ENCODE measurements at places on chromosomes 4 and X.

DNA sequence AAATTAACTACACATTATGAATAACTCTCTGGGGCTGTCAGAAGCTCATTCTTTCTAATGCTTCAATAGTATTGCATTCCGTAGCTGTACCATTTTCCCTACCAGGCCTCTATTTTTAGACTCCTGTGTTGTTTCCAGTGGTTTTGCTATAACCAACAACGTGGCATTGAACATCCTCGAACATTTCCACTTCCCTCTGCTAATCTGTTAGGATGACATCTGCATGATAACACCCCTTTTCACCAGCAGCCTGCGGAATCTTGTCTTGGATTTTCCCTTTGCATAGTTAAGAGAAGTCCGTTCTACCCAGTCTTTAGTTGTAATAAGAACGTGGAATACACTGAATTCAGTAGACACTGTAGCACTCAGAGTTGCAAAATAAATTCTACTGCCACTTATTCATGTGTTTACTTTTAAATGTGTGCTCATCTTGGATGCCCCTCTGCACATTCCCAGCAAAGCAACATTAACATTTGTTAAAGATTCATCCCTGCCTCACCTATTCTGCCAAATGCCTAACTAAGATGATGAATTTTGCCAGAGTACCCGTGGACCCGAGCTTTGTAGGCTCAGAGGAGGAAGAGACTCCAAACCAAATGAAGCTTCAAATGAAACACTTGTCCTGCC is 55.6 kb downstream of the SEL1L3 start:
- DNase-seq = no peak

DNA sequence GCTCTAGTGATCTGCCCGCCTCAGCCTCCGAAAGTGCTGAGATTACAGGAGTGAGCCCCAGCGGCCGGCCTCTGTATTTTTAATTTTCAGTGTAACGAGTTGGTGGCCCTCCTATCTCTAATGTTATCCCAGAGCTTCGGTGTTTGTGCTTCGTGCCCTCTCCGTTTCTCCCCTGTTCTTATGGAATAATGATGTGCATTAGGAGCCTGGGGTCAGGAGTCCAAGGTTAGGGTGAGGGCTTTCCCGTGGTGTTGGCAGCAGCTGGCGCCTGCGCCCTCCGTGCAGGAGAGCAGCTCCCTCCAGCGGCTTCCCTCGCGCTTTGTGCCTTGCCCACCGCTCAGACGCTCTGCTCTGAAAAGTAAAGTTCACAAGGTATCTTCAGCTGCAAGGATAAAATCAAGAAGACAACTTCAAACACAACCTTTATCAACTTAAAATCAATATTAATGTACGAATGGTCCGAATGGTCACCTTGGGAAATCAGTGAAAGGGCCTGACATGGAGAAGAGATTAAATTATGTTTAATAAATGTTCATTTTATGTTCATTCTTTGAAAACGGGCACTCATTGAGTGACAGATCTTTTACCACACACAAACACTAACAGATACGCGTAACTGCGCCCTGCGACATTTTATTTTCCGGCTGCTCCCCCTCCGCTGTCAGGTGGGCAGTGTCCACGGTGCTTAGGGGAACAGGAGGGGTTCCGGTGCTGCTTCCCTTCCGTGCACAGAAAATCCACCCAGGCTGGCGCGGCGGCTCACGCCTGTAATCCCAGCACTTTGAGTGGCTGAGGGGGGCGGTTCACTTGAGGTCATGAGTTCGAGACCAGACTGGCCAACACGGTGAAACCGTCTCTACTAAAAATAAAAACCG is 62.4 kb downstream of the TRAPPC11 start:
- no peak for DNase-seq

GRCh38 chrX:14309431-14309830 is 219.9 kb upstream of the GLRA2 start:
- DNase-seq = no peak

DNA sequence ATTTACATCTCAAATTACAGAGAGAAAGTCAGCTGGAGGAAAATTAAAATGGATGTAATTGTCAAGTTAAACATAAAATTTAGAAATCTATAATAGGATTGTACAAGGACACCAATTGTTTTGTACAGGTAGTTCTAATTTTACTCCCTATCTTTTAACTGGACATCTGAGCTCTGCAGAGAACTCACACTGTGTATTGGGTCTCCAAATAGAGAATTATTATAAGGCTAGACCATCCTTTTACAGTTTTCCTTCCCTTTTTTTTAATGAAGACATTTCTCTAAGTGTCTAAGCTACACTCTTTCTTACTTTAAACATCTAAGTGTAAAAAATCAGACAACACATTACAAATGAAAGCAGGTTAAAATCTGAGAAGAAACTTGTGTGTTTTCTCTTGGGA is 78.4 kb upstream of the GC start:
- DNase-seq = no peak

- no peak for DNase-seq
Observed at GRCh38 chrX:107465932-107466620, 16.6 kb downstream of the FRMPD3 start.

GRCh38 chr4:99790796-99791617 is 25.6 kb upstream of the DAPP1 start:
- no peak for DNase-seq

- no peak for DNase-seq
Observed at GRCh38 chr4:184347251-184348239, 126.8 kb downstream of the IRF2 start.

DNA sequence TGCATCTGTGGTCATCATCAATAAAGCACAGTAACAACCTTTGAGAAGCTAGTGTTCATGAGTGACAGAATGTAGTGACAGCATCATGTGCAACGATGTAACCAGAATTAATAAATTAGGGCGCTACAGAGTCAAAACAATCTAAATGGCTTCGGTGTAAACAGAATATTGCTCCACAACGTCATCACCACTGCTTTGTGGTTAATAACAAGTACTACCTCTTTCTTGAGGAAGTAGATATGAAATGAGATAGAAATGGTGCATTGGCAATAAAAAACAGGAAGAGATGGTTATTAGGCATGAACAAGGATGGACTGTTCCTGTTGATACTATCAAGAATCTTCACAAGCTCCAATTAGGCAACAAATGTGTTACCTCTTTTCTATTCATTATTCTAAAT is 8.7 kb upstream of the PDHA2 start:
- no peak for DNase-seq

DNA sequence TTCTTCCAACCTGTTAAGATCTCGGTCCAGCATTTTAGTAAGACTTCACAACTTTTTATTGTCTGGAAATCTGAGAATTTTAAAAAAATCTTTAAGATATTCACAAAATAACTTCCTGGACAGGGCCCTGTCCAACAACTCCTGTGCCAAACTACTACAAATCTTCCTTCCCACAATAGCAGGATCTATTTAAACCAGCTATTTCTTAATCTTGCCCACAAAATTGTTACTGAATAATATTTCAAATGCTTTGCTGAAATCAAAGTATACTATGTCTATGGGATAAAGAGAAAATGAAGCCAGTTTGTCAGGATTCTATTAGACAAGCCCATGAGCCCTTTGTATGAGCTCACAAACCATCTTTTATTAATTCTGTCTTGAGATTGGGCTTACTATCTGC is 104.1 kb upstream of the DDIT4L start:
- DNase-seq = no peak

GRCh38 chr4:7195546-7196287 is 3.4 kb downstream of the SORCS2 start:
- DNase-seq = no peak

GRCh38 chr4:145716200-145716599 is 36.3 kb downstream of the C4orf51 start:
- no peak for DNase-seq

GRCh38 chr4:3320361-3321023 is 27.7 kb downstream of the RGS12 start:
- no peak for DNase-seq

Measured in amniotic stem cell (primary cell).